Right forelimb (tissue), 1 donor: ENCODE measurements at places on chromosomes 11 and 22.

DNA sequence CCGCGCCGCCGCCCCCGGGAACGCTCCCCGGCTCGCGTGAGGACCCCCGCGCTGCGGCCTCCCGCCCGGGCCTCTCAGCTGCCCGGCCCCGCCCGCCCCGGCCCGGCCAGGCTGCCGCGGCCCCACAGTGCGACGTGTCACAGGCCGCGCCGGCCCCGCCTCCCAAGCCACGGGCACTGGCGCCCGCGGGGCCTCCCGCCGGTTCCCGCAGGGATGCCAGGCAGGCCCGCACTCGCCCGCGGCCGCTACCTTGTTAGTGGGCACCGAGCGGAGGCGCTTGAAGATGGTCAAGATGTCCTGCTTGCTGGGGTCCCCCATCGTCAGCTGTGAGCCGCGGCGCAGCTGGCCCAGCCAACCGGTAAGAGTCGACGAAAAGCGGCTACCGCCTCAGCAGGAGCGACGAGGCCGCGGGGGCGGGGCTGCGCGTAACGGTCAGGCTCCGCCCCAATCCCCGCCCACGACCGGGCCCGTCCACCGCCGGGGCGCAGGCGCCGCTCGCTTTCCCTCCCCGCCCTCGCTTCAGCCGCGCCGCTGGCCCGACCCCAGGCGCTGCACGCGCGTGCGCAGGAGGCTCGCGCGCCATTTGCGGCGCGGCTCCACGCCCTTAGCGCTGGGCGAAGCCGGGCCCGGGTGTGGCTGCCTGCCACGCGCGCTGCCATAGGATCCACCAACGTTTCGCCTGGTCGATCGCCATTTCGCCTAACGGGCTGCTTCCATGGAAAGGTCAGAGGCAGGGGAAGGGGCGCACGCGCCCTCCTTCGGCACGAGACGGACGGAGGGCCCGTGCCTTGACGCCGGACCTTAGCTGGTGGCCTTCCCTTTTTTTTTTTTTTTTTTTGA lies at the start of gene ARFGAP3:
ARFGAP3 (minus strand) TSS at position 409 of the 840 bp plus-strand sequence; CDS start at position 318, 91 bp downstream.
- DNase-seq: peak; percentile 98

- no peak for DNase-seq
These were observed 10.7 kb downstream of the DAGLA start for GRCh38 chr11:61690706-61691379.

DNA sequence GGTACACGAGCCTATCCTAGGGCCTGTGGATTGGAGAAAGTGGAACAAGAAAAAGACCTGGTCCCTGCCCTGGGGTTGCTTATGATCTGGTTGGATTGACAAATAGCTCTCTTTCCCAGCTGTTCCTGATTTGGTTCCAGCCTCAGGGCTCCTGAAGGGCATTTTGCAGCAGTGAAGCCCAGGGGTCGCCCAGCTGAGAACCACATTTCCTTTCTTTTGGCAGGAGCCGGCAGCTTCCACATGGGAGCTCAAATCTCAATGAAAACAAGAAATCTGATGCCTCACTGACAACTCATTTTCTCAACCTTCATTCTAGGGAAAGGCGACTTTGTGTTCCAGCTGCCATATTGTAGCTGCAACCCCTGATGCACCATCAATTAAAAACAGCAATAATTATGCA lies 140.6 kb upstream of the CADM1 start:
- no peak for DNase-seq

- DNase-seq: no peak
These were observed 121.2 kb downstream of the PDE3B start for GRCh38 chr11:14764579-14765527.

DNA sequence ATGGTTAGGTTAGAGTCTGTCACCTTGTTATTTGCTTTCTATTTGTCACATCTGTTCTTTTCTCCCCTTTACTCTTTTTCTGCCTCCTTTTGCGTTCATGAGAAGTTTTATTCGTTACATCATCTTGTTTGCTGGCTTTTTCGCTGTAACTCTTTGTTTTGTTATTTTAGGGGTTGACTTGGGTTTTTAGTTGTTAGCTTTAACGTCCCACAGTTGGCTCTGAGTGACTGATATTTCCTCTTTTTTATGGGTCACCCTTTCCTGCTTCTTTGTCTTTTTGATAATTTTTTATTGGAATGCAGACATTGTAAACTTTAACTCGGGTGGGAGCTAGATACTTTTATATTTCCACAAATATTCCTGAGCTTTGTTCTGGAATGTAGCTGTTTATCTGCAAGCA lies 13.3 kb upstream of the TNNT3 start:
- no peak for DNase-seq

DNA sequence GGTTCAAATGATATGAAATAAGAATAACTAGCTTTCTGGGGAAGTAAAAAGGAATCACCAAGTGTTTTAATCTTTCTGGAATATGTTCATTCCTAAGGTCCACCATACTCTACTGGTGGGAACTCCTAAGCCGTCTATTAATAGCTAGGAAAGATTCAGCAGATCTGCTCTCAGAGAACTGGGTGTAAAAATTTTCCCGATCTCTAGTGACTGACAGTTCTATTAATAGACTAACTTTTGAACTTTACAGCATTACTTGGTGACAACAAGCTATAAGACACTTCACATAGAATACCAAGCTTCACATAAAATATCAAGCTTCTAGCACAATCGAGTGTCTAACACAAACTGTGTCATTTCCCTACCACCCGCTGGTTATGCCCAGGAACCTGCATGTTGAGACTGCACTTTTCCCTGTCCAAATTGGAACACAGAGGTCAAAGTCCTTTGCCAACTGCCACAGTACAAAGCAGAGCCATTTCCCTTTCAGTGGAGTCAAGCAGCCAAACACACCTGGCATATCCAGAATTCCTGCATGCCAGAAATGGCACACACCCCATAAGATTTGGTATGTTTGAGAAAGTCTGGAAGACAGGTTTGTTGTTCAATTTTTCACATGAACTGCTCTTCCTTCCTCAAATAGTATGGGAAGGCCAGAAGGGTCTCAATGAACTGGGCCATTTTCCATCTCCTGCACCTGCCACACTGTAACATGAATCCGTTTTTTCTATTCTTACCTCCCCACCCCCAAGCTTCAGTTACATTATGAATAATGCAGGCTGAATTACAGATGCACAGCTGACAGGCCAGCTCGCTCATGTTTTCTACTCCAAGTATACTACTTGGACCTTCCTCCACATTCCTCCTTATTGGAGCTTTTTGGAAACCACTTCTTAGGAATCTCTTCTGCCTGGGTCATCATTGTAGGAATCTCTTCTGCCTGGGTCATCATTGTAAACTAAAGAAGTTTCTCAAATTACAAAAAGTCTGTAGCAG lies 3.7 kb downstream of the OSBP start:
- no peak for DNase-seq

- no peak for DNase-seq
These were observed 24.2 kb downstream of the GTPBP1 start for GRCh38 chr22:38729946-38730345.

DNA sequence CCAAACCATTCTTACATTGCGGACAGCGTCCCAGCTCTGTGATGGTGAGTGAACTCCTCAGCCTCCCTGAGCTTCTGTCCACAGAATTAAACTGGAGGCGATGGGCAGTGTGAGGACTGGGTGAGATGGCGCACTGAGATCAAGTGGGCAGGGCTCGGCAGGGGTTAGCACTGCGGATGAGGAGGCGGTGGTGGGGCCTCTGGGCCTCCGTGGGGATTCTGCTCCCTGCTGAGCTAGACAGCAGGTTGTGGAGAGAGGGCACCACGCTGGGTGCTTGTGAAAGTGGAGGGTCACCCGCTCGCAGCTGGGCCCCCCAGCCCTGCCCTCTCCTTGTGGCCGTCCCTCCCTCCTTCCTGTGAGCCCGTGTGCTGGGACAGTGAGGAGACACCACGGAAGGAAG lies 25.6 kb upstream of the PARVG start:
- no peak for DNase-seq

DNA sequence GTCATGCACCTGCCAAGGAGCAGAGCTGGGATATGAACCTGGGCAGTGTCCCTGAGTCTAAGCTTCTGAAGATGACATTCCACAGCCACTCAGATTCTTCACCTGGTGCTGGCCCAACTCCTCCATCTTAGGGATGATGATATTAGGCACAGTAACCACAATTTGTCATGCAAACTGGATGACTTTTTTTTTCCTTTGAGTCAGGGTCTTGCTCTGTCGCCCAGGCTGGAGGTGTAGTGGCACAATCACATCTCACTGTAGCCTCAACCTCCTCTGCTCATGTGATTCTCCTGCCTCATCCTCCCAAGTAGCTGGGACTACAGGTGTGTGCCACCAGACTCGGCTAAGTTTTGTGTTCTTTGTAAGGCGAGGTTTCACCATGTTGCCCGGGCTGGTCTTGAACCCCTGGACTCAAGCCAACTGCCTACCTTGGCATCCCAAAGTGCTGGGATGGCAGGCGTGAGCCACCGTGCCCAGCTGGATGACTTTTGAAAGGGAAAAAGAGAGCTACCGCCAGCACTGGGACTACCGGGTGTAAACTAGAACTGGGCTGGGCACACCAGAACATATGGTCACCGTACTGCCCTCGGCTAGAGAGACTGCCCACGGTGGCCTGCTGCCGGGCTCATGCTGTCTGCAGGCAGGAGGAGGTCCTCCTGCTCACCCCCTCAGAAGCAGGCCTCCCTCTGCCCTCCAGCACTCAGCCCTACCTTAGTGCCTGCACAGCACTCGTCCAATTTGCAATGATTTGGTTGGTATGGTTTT lies 77.7 kb downstream of the NAT10 start:
- DNase-seq: no peak

GRCh38 chr11:65438257-65439151 lies 15.9 kb downstream of the NEAT1 start:
- no peak for DNase-seq

- DNase-seq: no peak
These were observed 156.2 kb downstream of the NAV2 start for GRCh38 chr11:19868871-19869270.

DNA sequence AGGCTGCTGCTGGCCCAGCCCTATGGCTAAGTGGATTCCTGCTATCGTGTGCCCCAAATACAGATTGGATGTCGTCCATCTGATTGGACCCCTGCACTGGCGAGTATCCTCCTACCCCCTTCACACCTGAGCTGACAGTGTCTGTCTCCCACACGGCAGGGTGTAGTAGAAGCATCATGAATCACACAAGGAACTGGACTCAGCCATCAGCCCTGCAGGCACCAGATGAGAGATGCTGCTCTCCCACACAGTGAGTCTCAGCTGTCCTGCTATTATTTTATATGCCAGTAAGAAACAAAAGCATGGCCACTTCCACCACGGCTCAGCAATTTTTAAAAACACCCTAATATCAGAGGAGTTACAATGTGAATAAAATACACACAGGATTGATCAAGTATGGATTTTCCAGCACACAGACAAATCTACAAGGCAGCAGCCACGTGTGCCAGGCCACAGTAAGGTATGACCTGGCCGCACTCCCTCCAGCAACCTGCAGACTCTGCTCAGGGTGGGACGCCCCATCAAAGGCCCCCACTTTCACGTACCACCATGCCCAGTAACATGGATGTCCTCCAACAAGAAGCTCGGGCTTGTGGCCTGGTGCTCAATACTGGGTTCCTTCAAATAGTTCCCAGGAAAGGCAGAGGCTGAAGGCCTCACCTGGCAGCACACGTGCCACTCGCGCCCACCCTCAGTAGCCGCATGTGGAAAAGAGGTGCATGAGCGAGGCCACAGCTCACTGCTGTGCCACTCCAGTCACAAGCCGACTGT lies 16.4 kb upstream of the SLC25A1 start:
- no peak for DNase-seq
